Activated CD8-positive, alpha-beta memory T cell treated with anti-CD3 and anti-CD28 coated beads for 4 hours (primary cell): ENCODE measurements at places on chromosomes 13 and 19.
A peak's percentile ranks its signal among the peaks of the same experiment; 100 is the strongest.

GRCh38 chr19:9431475-9431874 is 3.9 kb downstream of the ZNF266 start:
- peak; percentile 18 for DNase-seq

DNA sequence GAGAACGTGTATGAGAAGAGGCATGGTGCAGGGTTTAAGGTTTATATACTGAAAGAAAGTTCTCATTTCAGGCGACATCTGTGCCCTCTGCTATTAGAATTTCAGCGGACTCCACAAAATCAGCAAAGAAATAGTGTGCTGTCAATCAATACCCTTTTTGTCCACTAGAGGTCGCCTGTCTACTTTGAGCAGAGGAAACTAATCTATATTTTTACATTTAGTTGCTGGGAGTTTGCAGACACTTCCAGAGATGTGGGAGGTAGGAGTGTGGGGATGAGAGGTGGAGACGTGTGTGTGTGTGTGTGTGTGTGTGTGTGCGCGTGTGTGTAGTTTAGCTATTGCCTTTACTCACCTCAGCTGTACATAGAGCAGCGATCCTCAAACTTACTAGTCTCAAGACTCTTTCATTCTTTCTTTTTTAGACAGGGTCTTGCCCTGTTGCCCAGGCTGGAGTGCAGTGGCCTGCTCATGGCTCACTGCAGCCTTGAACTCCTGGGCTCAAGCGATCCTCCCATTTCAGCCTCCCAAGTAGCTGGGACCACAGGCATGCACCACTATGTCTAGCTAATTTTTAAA is 9.7 kb downstream of the INAFM1 start:
- no peak for DNase-seq

GRCh38 chr13:48501705-48502104 is 31.2 kb downstream of the RCBTB2 start:
- DNase-seq, result no peak

DNA sequence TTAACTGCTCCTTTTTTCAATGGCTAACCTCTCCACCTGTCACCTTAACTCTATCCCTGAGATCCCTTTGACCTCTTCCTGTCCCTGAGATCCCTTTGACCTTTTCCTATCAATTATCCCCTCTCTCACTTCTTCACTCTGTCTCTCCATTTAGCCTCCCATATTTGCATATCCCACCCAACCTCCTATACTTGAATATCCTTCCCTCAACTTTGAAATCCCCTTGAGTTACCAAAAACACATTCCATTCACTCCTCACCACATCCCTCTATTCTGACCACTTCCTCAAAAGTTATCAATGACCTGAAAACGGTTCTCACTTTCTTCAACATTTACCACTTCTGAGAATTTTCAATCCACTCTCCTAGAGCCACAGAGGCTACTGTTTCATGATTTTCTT is 3.0 kb downstream of the MYCBP2 start:
- no peak for DNase-seq

DNA sequence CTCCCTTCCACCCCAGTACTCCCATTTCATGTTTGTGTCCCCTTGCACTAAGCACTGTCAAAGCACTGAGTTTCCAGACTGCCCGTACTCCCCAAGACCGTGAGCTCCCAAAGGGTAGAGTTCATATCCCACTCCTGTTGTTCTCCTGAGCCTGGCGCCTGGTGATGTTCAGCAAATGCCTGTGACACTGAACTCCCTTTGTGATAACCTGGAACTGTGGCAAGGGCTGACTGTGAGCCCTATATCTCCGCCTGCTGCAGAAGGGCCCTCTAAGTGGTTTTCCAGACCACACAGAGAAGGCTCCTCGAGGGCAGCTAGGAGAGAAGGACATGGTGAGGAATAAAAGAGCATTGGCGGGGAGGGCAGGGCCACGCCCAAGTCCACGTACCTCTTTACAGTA is 67.5 kb downstream of the ATP7B start:
- no peak for DNase-seq

GRCh38 chr13:38883783-38884182 is 106.8 kb downstream of the STOML3 start:
- no peak for DNase-seq

- no peak for DNase-seq
Observed at GRCh38 chr13:113794086-113794485, 35.1 kb downstream of the TMEM255B start.

DNA sequence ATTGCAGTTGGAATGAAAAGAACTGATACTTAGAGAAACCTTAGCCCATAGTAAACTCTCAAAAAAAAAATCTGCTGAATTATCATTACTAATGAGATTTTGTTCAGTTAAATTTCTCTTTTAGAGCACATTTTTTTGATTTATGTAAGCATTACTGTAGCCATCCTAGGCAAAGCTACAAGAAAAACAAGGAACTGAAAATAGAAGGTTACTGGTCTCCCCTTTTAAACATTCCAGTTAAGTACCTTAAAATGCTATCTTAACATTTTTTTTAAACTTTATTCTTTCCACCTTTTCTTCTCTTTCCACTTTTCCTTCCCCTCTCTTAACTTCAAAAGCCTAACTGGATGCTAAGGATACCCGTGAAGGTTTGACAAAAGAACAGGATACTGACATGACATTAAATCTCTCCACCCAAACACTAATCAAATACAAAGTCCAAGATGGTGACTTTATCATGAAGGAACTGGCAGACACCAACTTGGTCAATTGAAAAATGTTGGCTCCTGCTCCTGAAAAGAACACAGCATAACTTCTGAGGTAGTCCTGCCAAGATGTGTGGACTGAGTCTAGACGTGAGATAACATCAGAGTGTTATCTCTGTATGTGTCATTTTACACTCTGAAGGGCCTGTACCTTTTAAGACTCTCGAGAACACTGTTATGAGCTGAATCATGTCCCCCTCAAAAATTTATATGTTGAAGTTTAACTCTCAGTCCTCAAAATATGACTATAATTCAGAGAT is 29.5 kb upstream of the SACS start:
- no peak for DNase-seq

DNA sequence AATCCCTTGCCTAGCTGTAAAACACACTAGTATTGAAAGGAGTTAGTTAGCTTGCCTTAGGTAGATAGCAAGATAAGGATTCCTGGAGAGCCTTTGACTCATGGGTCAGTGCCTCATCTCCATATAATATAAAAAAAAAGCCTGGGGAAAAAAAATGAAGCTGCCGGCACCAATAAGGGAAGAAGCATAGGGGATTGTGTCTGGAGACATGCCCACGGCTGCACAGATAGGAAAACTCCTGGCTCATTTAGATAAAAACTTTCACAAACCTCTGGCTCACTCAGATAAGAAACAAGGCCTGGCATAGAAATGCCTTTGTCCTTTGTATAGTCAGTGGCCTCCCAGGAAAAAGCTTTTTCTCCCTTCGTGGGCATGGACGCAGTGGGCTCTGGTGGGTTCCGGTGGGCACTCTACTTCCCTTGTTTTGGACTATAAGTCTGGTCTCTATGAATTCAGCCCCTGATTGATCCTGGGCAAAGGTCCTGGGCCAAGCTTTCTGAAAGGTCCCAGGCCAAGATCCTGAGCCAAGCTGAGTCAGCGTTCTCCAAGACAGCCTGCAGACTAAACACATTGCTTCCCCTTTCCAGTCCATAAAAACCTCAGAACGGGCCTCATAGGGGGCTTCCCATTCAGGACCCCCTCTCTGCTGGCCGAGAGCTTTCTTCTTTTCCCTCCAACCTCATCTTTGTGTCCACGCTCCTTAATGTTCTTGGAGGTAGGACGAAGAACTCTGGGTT is 4.9 kb upstream of the OR7A17 start:
- DNase-seq, result no peak

DNA sequence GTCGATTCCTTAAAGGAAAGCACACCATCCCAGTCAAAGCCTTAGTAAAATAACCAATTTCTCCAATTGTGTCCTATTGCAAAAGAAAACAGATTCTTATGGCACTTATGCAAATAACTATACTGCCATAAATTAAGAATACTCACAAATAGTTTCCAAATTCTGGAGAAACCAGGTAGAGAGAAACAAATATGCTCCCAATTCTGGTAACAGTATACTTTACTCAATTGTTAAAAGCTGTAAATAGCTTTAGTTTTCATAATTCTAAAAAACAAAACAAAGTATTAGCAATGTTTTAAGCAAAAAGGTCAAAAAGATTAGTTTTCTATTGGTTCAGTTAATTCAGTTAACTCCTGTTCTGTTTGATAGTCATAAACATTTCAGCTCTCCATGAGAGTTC is 18.2 kb upstream of the UBAC2 start:
- no peak for DNase-seq

DNA sequence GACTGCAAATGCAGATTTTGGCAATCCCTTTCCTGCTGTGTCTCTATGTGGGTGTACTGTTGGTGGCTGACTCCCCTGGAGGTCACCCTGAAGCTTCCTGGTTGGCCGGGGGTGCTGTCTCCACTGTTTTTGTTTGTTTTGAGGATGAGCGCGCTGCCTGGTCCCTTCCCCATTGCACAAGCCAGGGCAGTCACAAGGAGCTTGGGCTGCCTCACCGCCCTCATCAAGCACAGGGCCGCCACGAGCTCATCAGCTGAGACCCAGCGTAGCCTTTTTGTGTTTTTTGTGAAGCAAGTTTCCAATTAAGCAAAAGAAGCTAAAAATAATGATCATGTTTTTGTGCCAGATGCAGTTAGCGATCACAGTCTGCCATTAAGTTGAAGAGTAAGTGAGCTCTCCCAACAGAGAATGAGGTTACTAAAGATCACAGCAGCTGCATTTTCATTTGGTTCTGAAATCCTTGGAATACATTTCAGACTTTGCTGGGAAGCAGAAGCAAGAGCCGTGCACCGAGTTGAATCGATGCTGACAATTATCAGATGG is 57.8 kb downstream of the GGACT start:
- DNase-seq, result no peak

DNA sequence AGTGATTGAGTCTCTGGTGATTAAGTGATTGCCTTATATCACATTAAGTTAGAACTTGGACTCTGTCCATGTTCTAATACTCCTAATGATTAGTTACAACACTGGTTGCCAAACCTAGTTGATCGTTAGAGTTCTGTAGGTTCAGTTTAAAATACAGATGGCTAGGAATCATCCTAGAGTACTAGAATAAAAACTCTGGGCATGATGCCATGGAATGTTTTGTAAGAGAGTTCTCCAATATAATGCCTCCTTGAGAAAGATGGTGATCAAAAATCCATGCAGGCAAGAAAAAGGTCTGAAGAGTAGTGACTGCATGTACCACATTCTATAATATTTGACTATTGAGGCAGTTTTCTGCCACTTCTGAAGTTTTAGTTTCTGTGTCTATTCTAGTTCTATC is 176.3 kb downstream of the GPC5 start:
- DNase-seq, result no peak

GRCh38 chr13:37163641-37164265 is 58.3 kb upstream of the CSNK1A1L start:
- no peak for DNase-seq

- no peak for DNase-seq
Observed at GRCh38 chr13:114235697-114236096, 1.0 kb downstream of the CDC16 start.

GRCh38 chr13:37479916-37480315 is 118.7 kb downstream of the POSTN start:
- no peak for DNase-seq

GRCh38 chr19:7627166-7627565 is 2.2 kb downstream of the XAB2 start:
- DNase-seq, result no peak

- no peak for DNase-seq
Observed at GRCh38 chr13:24906268-24906667, 142.3 kb downstream of the RNF17 start.

- DNase-seq, result peak; percentile 15
Observed at GRCh38 chr19:4534836-4535658, at the start of gene PLIN5. TSS of gene PLIN5 (minus strand) at chr19:4535224. CDS start at chr19:4534074, 1,150 bp downstream.

- DNase-seq, result no peak
Observed at GRCh38 chr19:51027126-51027806, 850 bp upstream of the KLK11 start.

- DNase-seq, result no peak
Observed at GRCh38 chr19:18051887-18052286, 34.8 kb downstream of the IL12RB1 start.

DNA sequence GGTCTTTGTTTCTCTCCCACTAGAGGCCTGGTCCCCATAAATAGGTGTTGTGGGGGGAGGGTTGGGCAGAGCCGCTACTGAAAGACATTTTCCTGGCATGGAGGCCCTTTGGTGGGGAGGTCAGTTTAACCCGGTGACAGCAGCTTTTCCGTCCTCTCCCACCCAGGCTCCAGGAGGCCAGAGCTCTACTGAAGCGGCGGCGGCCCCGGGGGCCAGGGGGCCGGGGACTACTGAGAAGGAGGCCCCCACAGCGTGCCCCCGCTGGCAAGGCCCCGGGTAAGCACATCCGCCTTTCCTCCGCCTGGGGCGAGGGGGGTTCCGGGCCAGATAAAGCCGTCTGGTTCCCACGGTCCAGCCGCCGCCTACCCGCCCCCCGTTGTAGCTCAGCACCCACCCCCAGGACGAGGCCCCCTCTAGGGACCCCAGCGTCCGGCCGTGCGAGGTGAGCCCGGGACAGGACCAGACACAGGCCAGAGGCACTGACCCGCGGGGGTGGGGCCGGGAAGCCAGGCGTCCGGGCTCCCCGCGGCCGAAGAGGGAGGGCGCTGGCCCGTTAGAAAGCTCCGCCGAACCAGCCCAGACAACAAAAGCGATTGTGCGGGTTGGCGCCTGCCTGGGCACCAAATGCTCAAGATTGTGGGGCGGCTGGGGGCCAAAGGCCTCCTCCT is 1.1 kb upstream of the LTBP4 start:
- DNase-seq, result no peak

GRCh38 chr13:51715613-51716012 is 88.3 kb downstream of the DHRS12 start:
- no peak for DNase-seq

- DNase-seq, result no peak
Observed at GRCh38 chr19:3363841-3364500, 2.4 kb upstream of the NFIC start.

- no peak for DNase-seq
Observed at GRCh38 chr13:33348366-33348765, 62.8 kb upstream of the STARD13 start.

DNA sequence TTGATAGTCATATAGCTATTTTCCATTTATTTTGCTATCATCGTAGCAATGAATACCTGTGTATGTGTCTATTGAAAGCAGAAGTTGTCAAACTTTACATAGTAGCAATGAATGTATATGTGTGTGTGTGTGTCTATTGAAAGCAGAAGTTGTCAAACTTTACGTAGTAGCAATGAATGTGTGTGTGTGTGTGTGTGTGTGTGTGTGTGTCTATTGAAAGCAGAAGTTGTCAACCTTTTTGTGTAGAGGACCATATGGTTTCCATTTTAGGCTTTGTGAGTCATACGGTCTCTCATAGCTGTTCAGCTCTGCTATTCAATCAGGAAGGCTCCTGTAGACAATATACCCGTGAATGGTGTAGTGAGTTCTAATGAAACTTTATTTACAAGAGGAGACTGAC is 20.8 kb downstream of the NLRP4 start:
- DNase-seq, result no peak
